Left colon (tissue), 2 donors: ENCODE measurements at places on chromosomes 1 and 21. TPM values are rescaled to one million over a fixed set of nuclear protein-coding genes. Genes with fewer than 3 reads are reported as not detected.
A peak's percentile ranks its signal among the peaks of the same experiment; 100 is the strongest.

The USH2A gene
- total RNA-seq = 0.03 TPM

The SLAMF6 gene
- 0.61 TPM for total RNA-seq

The AGTRAP gene
- total RNA-seq = 16.7 TPM

The SPATA21 gene
- total RNA-seq = not detected

The SLC25A33 gene
- total RNA-seq = 5.6 TPM

The CEP85 gene
- 11.4 TPM for total RNA-seq

The TRIM67 gene
- total RNA-seq = 0.03 TPM

The CLCA4 gene
- total RNA-seq = 1,175 TPM

The CNR2 gene
- total RNA-seq = 0.09 TPM

DNA sequence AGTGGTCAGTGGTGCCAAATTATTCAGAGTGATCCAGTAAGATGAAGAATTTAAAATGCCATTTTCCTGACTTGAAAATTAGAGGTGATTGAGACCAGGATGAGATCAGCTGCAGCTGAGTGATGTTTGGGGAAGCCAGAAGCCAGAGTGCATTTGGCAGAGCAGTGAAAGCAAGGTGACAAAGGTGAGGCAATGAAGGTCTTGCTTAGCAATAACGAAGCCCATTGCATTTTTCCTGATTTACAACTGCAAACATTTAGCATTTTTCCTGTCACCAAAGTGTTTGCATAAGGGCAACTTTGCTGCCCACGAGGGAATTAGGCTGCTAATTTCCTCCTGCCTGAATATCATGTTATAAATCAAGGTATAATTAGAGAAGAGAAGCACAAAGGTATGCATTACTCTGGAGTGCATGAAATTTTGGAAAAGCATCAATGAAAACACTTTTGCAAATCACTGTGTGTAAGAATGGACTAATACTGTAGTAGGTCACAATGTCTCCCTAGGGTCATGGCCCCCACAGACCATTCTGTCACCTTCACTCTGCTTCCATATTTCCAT lies 188.2 kb upstream of the LYPLAL1 start:
- DNase-seq = no peak

GRCh38 chr1:81802707-81803430 lies 2.1 kb downstream of the ADGRL2 start:
- peak; percentile 40 for DNase-seq

GRCh38 chr1:167175901-167176300 lies 44.8 kb upstream of the POU2F1 start:
- DNase-seq = no peak

GRCh38 chr1:108141621-108142020 lies 58.5 kb downstream of the SLC25A24 start:
- DNase-seq = no peak

DNA sequence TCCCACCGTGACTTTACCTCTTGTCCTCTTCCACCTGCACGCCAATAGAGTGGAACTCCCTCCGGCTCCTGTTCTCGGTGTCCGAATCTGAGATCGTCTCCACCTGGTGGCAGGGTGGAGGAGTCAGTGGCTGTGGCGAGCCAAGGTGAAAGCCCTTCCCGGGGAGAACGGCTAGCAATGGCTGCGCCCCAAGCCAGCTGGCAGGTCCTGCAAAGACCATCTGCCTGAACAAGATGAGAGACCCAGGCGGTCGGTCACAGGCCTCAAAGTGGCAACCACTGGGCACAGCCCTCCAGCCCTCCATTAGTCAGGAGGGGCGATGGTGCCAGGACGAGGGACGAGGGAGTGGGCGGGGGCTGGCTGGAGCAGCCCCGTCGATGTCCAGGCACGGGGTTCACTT lies 25.4 kb upstream of the SMIM12 start:
- DNase-seq = no peak

GRCh38 chr1:45394342-45394741 lies 54.1 kb upstream of the MUTYH start:
- DNase-seq = no peak

DNA sequence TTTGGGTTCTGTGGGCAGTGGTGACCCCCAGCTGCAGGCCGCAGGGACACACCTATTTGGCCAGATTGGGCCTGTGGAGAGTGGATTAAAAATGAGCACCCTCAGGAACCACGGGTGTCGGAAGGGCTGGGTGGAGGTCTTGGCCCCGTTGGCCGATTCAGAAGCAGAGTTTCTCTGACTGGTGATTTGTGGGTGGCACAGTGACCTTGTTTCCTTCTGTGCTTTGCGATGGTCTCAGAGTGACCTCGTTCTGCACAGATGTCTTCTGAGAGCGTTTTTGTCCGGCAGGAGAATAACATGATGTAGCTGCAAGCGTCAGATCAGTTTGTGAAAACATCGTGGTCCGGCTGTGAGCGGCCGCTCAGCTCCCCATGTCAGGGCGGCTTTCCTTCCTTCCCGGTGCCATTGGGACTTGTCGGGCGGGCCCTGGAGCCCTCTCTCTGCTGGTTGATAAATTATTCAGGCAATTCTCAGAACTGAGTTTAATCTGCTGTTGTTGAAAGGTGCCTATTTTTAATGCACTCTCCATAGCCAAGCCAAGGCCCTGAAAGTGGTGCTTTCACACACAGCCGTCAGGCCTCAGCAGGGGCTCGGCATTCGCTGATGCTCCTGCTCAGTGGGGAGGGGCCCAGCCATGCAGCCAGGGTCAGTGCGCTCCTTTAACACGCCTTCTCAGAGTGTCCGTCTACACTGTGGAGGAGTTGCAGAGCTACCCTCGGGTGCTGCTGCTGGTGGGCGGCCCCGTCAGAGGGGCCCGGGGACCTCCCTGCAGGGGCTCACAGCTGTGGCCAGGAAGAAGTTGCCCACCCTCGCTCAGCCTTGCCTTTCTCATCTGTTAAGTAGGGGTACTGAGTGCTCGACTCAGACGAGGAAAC lies 26.8 kb downstream of the TRPM2 start:
- no peak for DNase-seq

DNA sequence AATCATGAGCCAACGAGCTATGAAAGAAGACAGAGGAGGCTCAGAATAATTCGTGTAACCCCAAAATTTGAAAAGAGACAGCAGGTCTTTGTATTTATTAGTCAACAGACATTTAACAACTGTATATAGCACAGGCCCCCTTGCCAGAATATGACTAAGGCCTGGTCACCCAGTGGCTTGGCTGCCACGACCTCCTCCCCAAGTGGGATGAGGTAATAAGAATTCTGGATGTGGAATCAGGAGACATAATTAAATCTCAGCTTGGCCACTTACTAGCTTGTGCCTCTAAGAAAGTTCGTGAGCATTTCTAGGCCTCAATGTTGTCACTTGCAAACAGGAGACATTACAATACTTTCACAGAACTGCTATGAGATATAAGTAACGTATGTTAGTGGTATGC lies 134.2 kb upstream of the TNFSF4 start:
- no peak for DNase-seq

- DNase-seq = no peak
These were observed 27.6 kb downstream of the NIPAL3 start for GRCh38 chr1:24443241-24443656.

- DNase-seq = no peak
These were observed 97.6 kb upstream of the ADAR start for GRCh38 chr1:154705544-154705943.

DNA sequence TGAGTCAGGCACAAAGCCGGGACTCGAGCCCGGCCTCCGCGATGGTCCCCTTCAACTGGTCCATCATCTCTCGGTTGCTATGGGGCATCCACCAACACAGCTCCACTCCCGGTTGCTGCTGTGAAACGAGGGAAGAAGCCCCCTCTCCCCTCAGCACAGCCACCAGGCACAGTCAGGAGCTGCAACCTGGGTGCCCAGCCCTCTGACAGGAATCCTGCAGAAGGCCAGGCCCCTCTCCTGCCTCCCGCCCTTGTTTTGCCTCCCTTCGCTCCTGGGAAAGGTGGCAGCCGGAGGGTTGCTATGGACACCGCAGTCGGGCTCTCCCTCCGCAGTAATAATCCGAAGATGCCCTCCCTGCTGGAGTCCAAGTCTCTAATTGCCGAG lies 8.9 kb upstream of the KCNN3 start:
- DNase-seq = no peak

GRCh38 chr1:22315315-22316078 lies 136.2 kb upstream of the ZBTB40 start:
- DNase-seq = no peak

- DNase-seq = peak; percentile 57
These were observed 343.4 kb downstream of the MATN1 start for GRCh38 chr1:30379684-30380624.

GRCh38 chr1:54705153-54705552 lies 10.5 kb upstream of the TTC4 start:
- DNase-seq = no peak

DNA sequence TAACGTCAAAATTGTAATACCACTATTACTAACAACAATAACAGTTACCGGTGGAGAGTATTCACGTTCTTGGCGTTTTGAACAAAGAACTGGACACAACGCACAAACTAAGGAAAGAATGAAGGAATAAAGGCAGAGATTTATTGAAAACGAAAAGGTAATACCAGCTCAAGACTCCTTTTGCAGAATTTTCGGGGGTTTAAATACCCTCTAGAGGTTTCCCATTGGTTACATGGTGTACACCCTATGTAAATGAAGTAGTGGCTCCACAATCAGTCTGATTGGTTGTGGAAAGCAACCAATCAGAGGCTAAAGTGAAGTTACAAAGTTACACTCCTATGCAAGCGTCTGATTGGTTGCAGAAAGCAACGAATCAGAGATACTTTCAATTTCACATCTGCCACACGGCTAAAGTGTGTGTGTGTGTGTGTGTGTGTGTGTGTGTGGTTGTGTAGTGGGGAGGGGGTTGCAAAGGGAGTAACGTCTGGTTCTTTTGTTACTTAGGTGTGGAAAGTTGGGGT lies 1.1 kb upstream of the GTF2B start:
- DNase-seq = no peak

DNA sequence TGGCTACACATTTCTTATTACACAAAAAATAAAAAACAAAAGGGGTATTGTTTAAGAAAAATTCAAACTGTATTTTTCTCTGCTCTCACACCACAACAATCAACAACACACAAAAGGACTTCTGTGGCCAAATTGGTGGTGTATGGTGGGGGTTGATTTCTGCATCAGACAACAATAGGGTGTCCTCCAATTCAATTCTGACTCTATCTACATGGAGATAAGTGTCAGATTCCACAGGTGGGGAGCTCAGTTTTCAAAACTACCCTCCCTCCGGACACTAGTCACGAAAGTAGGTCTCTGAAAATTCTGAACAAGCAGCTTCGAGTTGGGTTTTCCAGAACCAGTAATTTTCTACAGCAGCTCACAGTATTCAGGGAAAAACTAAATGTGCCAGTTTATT lies 744.9 kb upstream of the NCAM2 start:
- no peak for DNase-seq

GRCh38 chr1:84069236-84069845 lies 70.4 kb upstream of the TTLL7 start:
- no peak for DNase-seq

GRCh38 chr1:173409613-173410012 lies 67.5 kb upstream of the PRDX6 start:
- DNase-seq = peak; percentile 40

DNA sequence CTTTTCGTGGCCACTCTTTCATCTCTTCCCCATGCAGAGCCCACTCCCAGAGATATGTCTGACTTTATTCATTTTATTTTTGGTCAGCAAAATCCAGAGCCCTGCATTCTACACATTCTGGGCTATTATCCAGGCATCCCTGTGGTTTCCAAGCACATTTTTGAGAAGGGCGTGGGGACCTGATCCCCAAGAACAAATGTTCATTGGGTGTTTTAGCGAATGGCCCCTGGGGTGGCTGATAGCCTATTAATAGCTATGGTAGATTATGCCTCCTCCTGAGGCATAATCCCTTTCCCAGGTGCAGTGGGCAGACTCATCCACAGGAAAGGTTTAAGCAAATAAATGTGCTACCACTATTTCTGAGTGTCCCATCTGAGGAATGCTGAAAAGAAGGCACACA lies 511.8 kb upstream of the USP24 start:
- no peak for DNase-seq

- no peak for DNase-seq
These were observed 18.0 kb downstream of the KIAA0319L start for GRCh38 chr1:35539073-35539823.

DNA sequence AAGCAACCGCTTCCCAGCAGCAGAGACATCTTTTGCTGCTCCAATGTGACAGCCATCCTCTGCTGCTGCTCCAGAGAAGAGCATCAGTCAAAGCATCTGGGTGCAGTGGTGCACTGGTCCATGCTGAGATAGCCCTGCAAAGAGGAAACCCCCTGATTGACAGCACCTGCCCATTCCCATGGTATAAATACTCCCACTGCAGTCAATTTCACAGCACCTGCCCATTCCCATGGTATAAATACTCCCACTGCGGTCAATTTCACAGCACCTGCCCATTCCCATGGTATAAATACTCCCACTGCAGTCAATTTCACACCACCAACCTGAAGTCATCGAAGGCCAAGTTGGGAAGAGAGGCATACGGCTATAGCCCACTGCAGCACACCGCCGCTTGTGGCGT lies 25.5 kb downstream of the FBXO2 start:
- no peak for DNase-seq

DNA sequence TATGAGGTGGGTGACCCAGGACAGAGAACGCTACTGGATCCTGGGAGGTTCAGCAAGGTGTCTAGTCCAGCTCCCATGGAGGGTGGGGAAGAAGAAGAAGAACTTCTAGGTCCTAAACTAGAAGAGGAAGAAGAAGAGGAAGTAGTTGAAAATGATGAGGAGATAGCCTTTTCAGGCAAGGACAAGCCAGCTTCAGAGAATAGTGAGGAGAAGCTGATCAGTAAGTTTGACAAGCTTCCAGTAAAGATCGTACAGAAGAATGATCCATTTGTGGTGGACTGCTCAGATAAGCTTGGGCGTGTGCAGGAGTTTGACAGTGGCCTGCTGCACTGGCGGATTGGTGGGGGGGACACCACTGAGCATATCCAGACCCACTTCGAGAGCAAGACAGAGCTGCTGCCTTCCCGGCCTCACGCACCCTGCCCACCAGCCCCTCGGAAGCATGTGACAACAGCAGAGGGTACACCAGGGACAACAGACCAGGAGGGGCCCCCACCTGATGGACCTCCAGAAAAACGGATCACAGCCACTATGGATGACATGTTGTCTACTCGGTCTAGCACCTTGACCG lies 8.6 kb upstream of the PIGV start:
- no peak for DNase-seq

DNA sequence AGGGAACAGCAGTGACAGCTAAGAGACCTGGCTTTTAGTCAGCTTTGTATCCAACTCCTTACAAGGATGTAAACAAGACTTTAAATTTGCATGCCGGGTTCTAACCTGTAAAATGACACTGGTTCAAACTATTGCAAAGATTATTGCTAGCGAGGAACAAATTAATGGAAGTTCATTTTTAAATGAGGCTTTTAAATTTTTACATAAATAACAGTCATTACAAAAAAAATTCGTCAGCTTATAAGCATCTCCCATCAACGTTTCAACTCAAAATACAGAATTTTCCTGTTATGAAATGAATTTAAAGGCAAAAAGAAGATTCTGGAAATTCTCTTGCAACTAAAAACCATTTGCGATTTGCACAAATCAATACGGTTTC lies 668 bp downstream of the KIF14 start:
- DNase-seq = no peak
